NCI-H2171 (cell line): ENCODE measurements at places on chromosomes 1 and 21.
A peak's percentile ranks its signal among the peaks of the same experiment; 100 is the strongest.

GRCh38 chr1:216670118-216670883, 52.9 kb downstream of the ESRRG start:
- no peak for DNase-seq

GRCh38 chr1:163459539-163459938, 137.8 kb downstream of the NUF2 start:
- no peak for DNase-seq

DNA sequence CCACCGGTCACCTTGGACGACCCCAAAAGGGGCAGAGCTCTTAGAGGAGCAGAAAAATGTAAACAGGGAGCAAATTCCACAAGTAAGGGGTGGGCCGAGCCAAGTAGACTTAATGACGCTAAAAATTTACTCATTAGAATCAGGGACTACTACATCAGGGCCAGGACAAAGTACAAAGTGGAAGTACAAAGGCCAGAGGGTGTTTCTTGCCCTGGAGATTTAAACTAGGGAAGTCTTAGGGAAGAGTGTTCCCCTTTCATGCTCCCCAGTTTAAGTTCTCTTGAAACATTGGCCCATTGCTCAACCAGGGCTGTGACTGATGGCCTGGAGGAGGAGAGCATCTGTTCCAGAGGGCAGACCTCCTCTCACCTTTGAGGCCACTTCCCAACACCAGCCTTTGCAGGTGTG, 48.6 kb downstream of the BACH1 start:
- no peak for DNase-seq

- DNase-seq = peak; percentile 32
Measured at GRCh38 chr1:209823143-209824041, 4.4 kb upstream of the UTP25 start.

DNA sequence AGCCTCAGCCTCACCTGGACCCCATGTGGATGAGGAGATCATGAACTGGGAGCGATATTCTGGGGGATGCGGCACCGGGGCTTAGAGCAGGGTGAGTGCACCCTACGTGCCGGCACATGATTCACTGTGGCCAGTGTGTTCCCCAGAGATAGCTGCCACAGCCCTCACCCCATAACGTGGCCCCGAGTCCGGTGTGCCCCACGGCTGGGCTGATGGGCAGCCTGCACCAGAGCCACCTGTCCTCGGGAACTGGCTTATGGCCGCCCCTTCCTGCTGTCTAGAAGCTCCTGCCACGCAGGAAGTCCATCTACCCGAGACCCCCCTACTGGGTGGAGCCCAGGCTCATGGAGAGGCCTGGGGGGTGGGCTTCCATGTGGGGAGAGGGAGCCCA, 39.1 kb upstream of the SLC19A1 start:
- no peak for DNase-seq
